ENCODE measurements at places on chromosomes 3 and 15. TPM values are rescaled to one million over a fixed set of nuclear protein-coding genes. Genes with fewer than 3 reads are reported as not detected.

DNA sequence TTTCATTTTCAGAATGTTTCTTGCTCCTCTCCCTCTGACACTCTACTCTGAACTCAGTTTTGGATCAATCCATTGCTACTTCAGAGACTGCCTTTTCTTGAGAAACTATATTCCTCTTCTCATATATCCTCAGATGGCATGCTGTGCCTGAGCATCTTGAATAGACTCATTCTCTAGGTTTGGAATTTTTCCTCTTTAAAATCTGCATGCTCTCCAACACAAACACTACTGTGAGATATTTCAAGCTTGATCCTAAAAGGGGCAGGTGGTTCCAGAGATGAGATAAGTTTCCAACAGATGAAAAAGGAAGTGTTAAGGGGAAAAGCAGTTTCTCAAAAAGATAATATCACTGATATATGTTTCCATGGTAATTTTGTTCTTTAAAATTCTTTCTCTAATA is 742.2 kb upstream of the EPHA6 start:
- DNase-seq: no peak

DNA sequence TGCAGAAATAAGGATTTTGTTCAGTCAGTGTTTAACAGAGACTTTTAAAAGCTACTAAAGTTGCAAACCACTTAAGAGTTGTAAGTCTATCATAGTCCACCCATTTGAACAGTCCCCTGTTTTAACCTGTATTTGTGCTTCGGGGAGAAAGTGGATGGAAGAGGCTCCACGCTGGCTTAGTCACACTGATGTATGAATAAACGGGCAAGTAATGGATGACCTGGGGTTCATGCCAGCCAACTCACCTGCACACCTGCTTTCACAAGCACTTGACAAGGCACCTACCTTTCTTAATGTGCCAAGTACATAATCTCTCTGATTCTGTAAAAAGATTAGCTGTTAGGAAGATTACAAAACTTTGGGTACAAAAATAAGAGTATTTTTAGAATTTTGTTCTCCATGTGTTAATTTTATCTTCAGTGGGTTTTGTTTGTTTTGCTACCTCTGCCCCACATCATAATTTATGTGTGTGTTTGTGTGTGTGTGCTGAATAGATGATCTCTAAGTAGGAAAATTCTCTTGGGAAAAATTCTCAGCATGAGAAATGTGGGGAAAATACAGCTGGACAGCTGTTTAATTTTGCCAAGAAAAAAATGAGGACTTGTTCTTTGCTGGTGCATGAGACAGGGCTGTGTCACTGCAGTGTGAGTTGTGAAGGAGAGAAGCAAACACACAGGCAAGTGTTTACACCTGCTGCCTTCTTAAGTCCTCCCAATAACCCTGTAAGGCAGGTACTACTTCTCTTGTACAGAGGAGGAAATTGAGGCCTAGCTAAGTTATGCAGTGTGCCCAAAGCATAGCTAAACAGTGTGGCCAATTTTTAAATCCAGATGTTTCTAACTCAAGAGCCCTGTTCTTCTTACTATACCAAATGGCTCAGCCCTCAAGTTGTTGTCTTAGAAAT is 181.2 kb upstream of the IL12A start:
- DNase-seq: no peak

DNA sequence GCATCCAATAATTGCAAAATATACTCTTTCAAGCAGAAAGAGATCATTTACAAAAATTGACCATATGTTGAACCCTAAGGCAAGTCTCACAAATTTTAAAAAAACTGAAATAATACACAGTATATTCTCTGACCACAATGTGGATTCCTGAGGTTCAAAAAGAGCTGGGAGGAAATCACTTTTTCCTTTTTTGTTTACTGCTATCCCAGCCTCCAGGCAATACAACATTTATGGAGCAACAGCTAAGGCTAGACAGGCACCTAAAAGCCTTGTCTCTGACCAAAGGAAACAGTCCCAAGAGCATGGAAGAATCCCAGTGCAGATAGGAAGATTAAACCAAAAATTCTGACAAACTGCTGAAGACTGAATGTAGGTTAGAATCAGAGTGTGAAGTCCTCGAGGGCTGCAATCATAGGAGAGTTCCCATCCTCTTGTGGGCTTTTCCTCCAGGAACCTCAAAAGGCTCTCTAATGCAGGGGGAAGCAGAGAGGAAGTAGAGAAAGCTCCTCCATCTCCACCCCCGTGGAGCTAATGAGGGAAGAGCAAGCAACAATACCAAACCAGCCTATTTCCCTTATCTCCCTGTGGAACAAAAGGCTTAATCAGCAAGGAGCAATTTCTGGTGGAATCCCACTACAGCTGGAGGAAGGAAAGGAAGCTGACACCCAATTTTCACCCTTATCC is 57.0 kb downstream of the TMCC1 start:
- DNase-seq: no peak

- DNase-seq: no peak
Measured at GRCh38 chr3:32794487-32795308, 23.1 kb upstream of the TRIM71 start.

DNA sequence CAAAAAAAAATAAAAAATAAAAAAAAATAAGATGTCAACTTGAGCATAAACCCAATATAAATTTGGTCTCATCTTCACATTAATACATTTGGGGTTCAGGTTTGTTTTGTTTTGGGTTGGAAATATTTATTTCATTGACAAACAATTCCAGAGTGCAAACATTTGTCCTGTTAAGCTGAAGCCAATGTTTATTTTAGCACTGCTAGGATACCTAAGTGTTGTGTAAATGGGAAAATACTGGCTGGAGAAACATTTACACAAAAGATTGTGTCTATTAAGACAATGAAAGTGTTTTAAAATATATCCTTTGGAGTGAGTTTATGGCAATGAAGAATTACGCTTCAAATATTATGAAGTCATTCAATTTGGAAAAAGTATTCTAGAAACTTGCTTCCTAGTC is 91.1 kb downstream of the MEIS2 start:
- DNase-seq: no peak

- no peak for DNase-seq
Measured at GRCh38 chr15:39625451-39625850, 44.6 kb downstream of the THBS1 start.

GRCh38 chr15:59994888-59995557 is 9.1 kb upstream of the FOXB1 start:
- DNase-seq: no peak

- DNase-seq: no peak
Measured at GRCh38 chr3:22704166-22704565, 499.0 kb upstream of the UBE2E2 start.

DNA sequence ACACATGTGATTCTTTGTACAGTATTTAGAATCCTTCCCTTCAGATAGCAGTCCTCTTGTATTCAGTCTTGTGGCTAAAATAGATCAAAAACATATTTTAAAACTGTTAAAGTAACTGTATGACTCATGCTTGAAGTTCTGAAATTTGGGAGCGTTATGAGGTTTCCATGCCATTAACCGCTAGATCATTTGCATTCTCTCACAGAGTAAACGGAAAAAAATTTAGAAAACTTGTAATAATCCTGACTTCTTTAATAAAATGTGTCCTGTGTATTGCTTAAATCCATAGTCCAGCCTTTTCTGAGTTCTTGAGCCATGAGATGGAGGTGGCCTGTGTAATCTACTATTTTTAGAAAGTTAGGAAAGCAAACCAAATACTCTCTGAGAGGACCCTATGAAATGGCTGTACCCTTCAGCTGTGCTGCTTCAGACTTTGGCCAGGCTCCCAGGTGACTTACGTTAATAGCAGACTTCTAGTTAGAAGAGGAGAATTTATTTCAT is 33.8 kb downstream of the MBNL1 start:
- peak; percentile 70 for DNase-seq

DNA sequence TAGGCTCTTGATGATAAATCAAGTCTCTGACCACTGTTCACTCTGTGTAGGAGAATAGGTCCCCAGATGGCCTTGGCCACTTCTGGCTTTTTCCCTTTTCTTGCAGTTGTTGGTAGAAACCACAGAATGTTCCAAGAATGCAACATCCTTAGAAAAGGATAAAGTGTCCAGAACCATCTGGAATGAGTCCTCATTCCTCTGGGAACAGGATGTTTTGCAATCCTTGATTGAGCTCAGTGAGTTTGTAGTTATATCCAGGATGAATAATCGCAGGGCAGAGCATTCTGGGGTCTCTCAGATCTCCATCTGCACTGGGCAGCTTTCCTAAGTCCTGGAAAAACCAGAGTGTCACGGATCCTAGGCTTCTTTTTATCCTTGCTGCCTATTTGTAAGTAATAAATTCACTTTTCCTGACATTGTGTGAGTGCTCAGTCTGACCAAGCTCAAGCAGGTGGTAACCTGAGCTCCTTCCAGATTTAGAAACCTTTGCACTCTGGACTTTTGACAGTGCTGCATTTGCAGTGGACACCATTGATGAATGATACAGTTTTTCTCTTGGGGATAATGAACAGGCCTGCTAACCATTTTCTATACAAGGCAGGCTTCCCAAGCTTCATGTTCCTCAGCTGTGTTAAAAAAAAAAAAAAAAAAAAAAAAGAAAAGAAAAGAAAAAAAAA is 1028.6 kb downstream of the OTOL1 start:
- no peak for DNase-seq

DNA sequence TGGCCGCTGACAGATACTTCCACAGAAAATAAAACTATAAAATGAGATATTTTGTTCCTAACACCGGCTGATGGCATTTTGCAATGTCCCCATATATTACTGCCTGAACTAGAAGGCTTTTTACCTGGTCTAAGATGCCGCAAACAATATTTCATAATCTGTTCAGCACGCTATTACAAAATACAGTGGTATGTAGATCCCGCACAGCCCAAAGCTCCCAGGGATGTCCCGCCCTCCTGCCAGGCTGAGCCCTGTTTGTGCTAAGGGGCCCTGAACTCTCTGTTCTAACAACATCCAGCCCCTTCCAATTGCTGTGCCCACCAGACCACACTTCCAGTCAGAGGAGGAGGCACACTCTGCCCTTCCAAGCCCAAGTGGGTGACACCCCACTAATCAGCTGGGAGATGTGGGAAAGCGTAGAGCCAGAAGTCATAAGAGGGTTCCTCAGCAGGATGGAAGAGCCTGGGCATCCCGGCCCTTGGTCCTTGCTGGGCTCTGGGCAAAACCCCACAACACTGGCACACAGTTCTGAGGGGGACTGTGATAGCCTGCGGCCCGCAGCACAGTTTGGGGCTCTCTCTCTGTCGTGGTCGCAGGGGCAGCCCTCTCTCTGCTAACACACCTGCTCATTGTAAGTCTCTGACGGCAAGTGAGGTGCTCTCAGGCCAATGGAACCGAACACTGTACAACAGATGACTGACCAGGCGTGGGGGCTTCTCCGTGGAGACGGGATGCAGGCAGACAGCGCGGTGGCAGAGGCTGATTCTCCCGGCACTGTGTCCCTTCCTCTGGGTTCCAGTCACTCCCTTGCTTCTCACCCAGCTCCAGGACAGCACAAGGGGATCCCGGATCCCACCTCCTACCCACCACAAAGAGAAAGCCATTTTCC is 55.2 kb downstream of the PCSK6 start:
- DNase-seq: no peak

- no peak for DNase-seq
Measured at GRCh38 chr15:93331545-93332167, 242.6 kb upstream of the RGMA start.

The GNAT1 gene
- total RNA-seq: not detected

The TNK2 gene
- 27.3 TPM for total RNA-seq

The BFSP2 gene
- not detected for total RNA-seq

The CD96 gene
- total RNA-seq: 0.90 TPM

The TRPM1 gene
- total RNA-seq: not detected

The GRAMD1C gene
- total RNA-seq: 4.3 TPM

The LRIG1 gene
- 4.0 TPM for total RNA-seq

The TTLL13 gene
- not detected for total RNA-seq

The CLSTN2 gene
- total RNA-seq: 7.8 TPM

All from adrenal gland (tissue), 19 donors.